ENCODE measurements at places on chromosomes 3 and 15.

DNA sequence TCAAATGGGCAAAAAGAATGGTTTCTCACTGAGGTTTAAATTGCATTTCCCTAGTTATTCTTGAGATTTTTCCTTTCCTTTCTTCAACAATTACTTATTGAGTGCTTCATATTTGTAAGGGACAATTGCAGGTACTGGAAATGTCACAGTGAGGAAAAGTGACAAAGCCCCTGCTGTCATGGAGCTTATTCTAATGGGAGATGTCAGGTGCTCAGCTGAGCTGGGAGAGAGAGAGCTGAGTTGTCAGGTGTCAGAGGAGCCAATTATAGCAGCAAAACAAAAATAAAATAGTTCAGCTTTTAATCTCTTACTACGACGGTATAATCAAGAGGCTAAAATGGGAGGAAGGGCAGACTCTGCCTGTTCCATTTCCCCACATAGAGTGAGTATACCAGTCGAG lies 42.0 kb downstream of the CD86 start:
- DNase-seq: no peak

DNA sequence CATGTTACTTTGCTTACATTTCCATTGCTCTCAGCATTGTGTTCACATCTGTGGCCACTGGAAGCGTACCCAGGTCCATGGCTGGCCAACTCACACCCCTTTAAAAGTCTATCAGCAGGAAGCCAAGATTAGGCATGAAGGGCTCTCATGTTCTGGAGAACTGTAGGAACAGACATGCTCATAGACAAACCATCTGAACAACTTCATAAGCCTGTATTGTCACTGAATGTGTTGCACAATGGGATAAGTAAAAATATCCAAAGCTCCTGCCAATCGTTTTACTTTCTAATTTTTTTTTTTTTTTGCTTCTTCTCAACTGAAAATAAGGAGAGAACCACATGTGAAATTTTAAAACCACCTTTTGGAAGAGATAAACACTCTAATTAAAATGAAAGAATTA lies 6.4 kb downstream of the RPLP1 start:
- DNase-seq: no peak

- DNase-seq: no peak
These were observed 19.8 kb downstream of the GHRL start for GRCh38 chr3:10272977-10273376.

DNA sequence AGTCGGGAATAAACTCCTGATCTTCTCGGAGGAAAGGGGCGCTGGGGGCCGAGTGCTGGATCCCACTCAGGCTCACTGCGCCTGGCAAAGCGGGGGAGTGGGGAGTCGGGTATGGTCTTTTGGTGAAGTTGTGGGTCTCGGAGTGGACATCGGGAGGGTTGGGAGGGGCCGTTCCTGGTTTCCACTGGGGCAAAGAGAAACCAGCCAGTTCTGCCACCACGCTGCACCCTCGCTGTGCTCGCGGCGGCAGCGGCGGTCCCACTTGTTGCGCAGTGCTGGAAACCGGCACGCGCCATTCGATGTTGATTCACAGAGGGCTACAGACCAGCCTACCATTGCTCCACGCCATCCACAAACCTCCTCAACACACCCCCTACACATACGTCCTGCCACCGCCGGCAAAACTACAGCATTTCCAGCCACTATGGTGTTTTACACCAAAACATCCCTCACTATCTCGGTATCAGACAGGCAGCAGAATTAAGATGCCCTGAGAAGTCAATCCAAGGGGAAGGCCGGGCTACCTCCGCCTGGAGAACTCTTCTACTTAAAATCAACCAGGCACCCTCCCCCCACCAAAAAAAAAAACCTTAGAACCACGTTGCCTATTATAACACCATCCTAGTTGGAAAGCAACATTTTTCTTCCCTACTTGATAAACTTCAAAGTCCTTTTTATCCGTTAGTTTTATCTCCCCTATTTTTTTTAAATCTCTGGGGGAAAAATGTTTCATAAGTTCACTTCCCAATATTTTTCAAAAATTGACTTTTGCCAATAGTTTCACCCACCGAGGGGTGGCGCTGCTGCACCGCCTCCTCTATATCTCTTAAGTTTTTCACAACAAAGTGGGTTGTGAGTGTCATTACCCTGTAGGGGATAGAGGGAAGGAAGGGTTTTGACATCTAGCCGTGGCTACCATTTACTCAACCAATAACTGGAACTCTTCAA lies 3.6 kb downstream of the BCL6 start:
- DNase-seq: peak; percentile 73

DNA sequence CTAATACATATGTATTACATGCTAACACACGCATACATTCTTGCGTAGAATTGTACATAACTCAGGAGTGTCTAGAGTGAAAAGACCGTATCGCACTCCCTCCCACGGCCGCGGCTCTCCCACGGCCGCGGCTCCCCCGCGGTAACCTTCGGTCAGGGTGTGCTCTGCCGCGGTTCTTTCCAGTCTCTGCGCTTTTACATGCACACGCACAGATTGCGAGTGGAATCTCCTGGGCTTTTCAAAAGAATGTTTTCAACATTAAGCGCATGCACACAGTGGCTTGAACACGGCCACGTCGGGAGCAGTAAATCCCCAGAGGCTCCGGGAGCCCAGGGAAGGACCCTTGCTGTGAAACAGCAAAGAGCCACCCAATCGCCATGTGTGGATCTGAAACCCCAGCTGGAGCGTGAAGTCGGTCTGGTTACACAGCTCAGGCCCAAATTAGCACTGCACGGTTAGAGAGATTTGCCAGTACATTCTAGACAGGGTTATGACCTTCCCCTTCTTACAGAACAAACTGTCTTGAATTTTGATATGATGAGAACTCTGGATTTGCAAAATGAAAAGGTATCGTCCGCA lies 805 bp upstream of the RGMA start:
- no peak for DNase-seq

DNA sequence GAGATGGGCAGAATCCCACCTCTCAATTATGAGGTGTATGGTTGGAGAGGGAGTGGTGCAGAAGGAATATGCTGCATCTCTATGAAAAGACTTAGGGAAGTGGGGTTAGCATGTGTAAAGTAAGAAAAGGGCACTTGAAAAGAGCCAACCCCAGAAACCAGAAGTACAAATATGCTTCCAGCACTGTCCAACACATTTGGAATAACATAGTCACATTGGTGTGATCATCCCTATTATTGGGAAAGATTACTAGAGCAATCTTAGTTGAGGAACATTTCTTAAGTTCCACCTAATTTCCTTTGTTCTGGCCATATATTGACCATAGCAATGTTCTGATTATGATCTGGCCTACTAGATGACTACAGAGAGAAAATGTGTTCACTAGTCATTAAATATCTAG lies 34.3 kb downstream of the HMG20A start:
- DNase-seq: no peak

DNA sequence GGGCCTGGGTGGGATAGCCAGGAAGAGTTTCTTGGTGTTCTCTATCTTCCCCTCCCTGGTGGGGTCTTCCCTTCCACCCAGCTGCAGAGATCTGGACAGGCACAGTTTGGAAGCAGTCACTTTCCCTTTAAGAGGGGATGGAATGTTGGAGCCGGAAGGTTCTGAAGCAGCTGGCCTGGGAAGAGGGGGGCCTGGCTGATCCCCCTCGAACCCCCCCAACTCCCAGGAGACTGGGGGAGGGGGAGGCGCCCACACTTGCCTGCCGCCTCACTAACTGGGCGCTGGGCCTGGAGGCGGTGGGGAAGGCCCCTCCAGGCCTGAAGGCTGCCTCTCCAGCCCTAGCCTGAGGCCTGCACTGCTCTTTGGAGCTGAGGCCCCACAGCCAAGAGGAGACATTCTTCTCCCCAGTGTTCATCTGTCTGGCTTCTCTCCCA lies 1.4 kb downstream of the DVL3 start:
- DNase-seq: peak; percentile 61

GRCh38 chr3:104606812-104607211 lies 759.9 kb upstream of the ALCAM start:
- no peak for DNase-seq

GRCh38 chr3:67940210-67940952 lies 286.0 kb upstream of the SUCLG2 start:
- no peak for DNase-seq

DNA sequence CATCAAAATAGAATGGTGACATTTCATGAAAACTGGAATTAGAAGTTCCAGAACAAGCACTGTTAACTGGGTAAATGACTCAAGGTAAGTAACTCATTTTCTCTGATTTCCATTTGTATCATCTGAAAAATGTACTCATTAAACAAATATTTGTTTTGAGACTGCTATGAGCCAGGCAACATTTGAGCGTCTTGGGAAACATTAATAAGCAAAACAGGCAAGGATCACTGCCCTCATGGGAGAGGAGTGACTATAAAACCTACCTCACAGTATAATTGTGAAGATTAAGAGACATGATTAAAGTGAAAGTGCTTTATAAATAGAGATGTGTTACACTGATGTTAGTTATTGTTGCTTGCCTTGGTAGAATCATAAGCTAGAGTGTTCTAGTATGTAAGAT lies 711.8 kb upstream of the UBE2E2 start:
- no peak for DNase-seq

DNA sequence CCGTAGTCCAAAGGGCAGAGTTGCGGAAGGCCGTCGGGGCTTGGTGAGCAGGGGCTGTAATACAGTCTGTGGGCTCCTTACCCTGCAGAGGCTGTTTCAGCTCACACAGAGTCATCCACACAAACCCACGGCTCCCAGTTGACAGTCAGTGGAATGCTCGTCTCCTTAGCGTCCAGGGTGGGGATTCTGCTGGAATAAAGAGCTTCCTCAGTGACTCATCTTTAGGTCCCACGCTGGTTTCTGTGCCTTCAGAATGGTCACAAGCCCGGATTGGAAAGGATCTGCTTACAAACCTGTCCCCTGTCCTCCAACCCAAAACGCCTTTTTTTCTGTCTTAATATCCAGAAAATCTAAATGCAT lies 201.3 kb upstream of the TPM1 start:
- no peak for DNase-seq

- no peak for DNase-seq
These were observed 46.5 kb downstream of the FAM174B start for GRCh38 chr15:92608866-92609700.

GRCh38 chr3:50350213-50350526 lies 405 bp downstream of the NPRL2 start:
- no peak for DNase-seq

GRCh38 chr15:66403323-66403722 lies 16.6 kb downstream of the MAP2K1 start:
- no peak for DNase-seq

- no peak for DNase-seq
These were observed 74.3 kb upstream of the SCN5A start for GRCh38 chr3:38723569-38724391.

DNA sequence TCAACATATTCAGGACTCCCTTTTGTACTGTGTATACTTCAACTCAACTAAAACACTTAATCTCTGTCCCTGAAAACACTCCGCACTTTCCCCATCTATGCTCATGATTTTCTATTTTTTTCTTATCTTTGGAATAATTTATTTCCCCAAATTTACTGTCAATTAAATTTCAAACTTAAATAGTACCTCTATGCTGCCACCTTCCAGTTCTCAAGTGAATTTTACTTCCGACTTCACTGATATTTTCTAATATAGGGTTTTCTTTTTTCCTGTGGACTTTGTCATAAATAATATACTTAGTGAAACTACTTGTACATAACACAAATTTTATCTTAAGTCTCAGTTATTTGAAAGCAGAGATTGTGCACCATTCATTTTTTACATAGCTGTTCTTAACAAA lies 1303.3 kb downstream of the OTOL1 start:
- no peak for DNase-seq

GRCh38 chr3:34886443-34886842 lies 752.9 kb upstream of the ARPP21 start:
- DNase-seq: no peak

- no peak for DNase-seq
These were observed 349.9 kb downstream of the ZBBX start for GRCh38 chr3:167030082-167030725.

DNA sequence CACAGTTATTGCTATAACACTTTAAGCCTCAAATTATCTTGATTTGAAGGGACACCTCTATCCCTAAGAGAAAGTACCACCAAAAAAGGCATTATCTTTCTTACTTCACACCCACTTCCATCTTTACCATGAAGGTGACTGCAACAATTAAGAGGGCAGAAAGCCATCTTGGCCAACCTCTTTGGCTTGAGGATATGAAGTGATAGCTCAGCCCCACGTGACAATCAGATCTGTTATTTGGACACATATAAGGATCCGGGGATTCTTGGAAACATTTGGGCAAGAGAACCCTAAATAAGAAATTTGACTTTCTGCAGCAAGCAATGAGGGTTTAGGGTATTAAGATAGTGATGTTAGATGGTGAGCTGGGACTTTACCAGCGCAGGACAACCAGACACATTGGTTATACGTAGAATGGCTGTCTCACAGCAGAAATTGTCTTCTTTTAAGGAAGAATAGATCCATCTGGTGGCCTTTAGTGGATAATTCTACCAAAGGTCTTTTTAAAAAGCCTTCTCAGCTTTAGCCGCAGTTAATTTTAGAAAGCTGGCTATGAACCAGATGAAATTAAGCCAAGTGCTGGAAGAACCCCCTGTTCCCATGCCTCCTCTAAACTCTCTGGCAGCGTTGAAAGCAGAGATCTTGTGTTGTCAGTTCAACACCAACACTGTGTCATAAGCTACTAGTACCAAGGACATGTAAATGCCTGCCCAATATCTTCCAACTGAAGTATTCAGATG lies 12.3 kb downstream of the HCLS1 start:
- DNase-seq: no peak

GRCh38 chr3:136949708-136950107 lies 8.1 kb upstream of the IL20RB start:
- no peak for DNase-seq

GRCh38 chr3:136994772-136995516 lies 37.2 kb downstream of the IL20RB start:
- peak; percentile 18 for DNase-seq

DNA sequence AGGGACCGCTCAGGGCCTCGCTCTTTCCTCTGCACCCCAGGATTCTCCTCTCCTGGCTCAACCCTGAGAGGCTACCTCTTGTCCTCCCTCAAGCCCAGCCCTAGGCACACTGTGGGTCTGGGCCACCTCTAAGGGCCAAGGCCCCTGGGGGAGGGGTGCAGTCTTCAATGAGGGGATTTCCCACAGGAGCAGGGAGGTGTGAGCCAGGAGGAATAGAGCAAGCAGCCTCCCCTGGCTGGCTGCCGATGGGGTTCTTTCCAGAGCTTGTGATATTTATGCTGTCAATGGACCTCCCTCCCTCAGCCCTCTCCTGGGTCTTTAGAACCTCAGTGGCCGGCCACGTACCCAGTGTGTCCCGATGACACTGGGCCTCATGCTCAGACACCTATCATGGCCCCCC lies 99.5 kb upstream of the RPL32 start:
- no peak for DNase-seq

DNA sequence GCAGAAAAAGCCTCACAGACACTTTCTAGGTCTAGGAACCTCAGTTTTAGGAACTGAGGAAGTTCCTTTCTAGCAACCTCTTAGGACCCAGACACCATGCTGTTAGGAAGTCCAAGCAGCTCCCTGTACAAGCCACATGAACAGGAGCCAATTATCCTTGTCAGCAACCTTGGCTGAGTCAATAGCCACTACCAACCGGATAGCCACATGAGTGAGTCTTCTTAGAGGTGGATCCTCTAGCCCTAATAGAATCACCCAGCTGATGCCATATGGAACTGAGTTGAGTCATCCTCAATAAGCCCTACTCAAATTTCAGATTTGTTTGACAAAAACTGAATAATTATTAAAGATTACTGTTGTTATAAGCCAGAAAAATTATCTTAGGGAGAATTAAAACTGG lies 256.2 kb downstream of the NLGN1 start:
- no peak for DNase-seq

GRCh38 chr3:128489927-128490649 lies 2.9 kb downstream of the GATA2 start:
- no peak for DNase-seq
